CD4-positive, alpha-beta T cell treated with Interleukin-6 for 4 hours (primary cell): ENCODE measurements at places on chromosomes 5 and 9.

- no peak for DNase-seq
Observed at GRCh38 chr5:132090107-132090506, 16.5 kb downstream of the CSF2 start.

GRCh38 chr5:141484641-141485311 is at the start of gene PCDHGC4:
Gene PCDHGC4 (plus strand): TSS chr5:141485030. CDS start chr5:141485174, 144 bp downstream.
- DNase-seq, result no peak

- no peak for DNase-seq
Observed at GRCh38 chr5:150606476-150606875, 34.0 kb upstream of the SYNPO start.

GRCh38 chr5:28737682-28738081 is 1699.3 kb upstream of the CDH9 start:
- no peak for DNase-seq

DNA sequence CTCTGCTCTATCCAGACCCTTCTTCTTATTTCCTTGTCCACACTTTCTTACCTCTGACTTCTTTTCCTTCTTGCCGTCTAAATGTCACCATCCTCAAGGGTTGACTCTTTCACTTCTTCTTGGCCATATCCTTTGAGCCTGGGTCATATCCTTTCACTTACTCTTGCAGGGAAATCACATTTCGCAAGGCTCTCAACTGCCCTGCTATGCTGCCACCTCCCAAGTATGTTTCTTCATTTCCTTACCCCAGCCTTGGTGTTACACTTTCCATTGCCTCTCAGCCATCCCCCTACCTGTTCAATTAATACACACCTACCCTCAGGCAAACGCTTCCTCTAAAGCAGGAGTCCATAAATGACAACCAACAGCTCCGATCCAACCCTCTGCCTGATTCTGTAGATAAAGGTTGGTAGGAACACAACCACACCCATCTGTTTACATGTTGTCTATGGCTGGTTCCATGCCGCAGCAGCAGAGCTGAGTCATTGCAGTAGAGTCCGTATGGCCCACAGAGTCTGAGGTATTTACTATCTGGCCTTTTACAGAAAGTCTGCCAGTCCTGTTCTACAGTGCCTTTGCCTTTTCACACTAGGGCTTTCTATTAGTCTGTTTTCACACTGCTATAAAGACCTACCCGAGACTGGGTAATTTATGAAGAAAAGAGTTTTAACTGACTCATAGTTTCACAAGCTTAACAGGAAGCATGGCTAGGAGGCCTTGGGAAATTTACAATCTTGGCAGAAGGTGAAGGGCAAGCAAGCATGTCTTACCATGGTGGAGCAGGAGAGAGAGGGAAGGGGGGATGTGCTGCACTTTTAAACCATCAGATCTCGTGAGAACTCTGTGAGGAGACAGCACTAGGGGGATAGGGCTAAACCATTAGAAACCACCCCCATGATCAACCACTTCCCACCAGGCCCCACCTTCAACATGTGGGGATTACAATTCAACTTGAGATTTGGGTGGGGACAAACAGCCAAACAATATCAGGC is 97.9 kb downstream of the SV2C start:
- DNase-seq, result no peak

DNA sequence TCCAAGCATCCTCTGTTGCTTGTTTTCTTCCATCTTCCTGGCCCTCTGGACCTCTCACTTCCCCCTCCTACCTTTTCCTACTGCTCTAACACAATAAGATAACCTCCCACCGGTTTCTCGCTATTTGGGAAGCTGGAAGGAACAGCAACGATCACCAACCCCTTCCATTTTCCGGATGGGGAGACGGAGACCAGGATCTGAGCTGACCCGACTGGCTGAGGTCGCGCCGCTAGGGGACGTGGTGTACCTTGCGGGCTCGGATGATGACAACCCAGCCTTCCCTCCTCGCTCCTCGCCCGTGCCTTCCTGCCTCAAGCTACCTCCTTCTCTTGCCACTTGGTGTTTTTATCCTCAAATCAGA is 1.9 kb downstream of the LPAR1 start:
- no peak for DNase-seq

DNA sequence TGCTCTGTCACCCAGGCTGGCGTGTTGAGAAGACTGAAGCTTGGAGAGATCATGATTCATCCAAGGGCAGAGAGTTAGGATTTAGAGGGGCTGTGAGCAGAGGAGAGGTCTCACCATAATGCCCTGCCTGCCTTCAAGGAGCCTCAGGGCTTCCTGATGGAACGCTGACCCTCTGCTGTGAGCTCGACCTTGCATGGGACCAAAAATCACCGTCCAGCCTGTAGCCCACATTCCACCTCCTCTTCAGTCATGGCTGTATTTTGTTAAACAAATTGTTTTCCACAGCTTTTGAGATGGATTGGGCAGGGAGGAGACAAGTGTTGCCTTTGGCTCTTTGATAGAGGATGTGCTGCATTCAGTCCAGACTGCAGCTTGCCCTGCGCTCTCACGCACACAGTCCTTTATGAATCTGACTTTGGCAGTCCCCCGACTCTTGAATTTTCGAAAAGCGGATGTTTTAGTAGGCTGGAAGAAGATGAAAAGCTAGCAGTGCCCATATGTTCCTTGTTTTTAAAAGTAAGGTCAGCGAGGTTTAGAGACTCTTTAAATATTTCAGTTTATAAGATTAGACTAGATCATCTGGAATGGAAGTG is 79.5 kb downstream of the MVB12B start:
- DNase-seq, result no peak

- DNase-seq, result peak; percentile 47
Observed at GRCh38 chr9:79570448-79571308, 1.1 kb upstream of the TLE4 start.

DNA sequence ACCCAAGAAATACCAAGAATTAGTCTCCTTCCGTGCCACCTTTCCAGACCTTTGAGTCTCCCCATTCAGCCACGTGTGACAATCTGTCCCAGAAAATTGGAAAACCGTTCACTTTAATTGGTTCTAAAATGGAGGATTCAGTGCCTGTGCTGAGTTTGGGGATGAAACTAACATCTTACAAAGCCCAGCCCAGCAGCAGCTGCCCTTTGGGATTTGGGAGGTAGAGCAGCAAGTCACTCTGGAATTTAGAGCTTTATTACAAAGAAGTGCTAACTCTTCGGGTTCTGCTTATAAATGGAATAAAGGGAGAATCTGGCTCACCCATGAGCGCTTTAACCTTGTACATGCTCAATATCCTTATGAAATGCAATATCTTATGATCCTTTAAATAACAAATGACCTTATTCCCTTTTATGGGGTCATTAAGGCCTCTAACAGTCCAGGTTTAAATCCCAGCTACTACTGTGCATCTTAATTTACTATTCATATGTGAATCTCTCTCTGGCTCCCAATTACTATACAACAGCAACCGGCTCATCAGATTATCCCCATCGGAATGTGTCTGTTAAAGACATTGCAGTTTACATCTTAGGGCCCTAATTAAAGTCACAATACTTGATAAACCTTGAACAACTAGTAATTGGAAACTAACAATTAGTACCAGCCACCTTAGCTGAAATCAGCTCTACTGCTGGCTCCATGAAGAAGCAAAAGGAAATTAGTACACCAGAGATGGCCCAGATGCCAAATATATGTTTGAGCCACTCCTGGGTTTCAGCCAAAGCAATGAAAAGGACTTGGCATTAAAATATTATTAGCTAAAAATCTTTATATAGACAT is 271.8 kb upstream of the SMARCA2 start:
- DNase-seq, result no peak

- no peak for DNase-seq
Observed at GRCh38 chr5:113166261-113166660, 189.7 kb downstream of the DCP2 start.

DNA sequence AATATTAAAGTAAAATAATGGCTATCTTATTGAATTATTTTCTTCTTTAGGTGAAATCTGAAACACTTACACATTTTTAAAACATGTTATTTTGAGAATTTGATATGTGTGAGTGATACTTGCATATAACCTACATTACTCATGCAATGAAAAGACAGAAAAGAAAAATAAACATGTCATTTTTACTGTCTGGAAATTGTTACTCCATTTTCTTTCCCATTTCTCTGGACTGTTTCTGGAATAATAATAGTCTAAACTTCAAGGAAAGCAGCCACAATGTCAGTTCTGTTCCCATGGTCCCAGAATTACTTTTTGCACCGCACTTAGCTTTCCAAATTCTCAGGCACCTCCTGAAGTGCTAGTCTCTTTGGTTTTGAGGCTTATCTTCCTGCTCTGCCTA is 145.5 kb downstream of the PRR16 start:
- no peak for DNase-seq

GRCh38 chr5:175813943-175814630 is 57.3 kb upstream of the CPLX2 start:
- no peak for DNase-seq

DNA sequence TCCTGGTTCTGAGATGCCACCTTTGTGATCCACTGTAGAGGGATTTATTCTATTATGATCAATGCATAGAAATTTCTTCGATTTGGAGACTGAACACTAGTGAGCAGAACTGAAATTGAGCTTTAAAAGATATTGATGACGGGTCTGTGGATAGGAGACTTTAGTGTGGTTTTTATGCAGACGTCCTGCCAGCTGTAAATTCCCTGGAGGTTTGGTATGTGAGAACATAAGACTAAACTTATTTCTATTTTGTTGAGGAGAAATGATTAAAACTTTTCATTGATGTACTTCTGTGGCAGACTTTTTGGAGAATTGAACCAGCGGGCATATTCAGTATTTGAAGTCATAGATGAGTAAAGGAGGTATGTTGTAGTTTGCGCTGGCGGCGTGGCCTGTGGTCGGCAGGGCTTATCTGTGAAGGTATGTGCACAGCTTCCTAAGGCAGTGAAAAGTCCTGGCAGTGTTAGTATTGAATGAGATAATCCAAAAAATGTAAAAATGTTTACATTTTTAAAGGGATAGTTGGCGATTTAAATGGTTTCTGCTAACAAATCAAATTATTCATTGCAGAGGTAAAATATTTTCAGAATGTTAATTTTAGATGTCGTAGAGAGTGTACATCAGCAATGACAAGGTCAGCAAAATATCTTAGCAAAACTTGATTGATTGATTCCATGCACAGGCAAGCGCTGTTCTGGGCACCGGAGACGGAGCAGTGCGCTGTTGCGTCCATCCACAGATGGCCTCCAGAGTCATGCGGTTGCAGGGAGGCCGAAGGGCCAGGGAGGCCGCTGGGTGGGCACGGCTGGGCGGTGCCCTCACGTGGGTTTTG is 20.4 kb downstream of the TENT4A start:
- no peak for DNase-seq

GRCh38 chr5:61472172-61472958 is 140.3 kb downstream of the ZSWIM6 start:
- no peak for DNase-seq

DNA sequence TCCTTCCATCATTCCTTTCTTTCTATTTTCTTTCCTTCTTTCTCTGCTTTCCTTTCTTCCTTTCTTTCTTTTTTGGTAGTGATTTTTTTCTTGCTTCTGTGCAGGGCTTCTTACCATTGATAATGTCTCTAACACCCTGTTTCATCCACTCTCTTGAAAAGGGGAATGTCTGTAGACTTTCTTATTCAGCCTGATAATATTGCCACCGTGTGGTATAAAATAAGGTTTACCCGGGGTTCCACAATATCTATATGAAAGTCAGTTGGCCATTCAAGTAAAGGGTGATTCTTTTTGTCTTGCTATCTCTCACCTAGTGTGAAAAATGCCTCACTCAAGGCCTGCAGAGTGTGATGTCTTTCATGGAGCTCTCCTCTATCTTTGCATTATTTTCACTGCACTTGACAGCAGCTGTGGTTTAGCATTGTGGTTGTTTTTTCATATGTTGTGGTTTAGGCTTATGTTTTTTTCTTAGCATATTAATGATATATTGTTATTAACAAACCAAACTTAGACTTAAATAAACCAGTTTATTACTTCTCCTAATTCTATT is 153.9 kb downstream of the CSNK1G3 start:
- DNase-seq, result no peak

DNA sequence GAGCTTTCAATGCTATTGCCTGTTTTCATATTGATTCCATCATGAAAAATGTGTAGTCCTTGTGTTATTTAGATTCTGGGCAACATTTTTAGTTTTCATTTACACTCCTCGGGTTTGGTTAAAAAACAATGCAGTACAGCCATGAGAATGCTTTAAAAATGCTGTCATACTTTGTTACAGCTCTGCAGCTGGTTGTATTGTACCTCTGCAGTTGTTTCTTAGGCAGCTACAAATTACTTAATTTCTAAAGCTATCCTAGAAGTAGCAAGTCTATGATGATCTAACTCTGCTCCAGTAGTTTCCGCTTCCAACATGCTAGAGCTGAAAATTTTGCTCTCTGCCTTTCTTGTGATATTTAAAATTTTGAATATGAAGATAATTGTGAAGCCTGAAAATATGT is 20.2 kb downstream of the SNX18 start:
- DNase-seq, result no peak

- no peak for DNase-seq
Observed at GRCh38 chr5:430214-430925, 12.6 kb upstream of the EXOC3 start.

DNA sequence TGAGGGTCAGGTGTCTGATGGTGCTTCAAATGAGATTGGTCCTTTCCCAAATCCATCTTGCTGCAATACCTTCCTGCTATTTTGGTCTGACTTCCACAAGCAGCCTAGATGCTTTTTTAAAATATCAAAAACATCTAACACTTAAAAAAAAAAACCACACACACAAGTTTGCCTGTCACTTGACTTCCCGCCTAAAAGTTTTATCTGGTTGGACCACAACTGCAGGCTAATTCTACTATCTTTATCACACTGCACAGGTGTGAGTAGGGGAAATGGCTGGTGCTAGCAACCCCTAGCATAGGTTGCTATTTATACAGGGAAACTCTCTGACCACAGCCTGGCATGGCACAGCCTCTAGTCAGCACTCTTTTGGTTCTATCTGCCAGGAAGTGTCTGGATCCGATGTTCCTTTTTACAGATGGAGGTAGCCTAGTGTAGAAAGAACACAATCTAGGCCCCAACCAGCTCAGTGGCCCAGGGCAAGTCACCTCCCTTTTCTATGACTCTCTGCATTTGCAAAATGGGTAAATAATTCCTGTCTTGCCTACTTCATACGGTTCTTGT is at the start of gene HEMGN:
Gene HEMGN, minus strand, starts transcription at position 92 of the 564 bp plus-strand sequence. Its CDS starts 36 bp downstream, at position 56.
- DNase-seq, result peak; percentile 52

DNA sequence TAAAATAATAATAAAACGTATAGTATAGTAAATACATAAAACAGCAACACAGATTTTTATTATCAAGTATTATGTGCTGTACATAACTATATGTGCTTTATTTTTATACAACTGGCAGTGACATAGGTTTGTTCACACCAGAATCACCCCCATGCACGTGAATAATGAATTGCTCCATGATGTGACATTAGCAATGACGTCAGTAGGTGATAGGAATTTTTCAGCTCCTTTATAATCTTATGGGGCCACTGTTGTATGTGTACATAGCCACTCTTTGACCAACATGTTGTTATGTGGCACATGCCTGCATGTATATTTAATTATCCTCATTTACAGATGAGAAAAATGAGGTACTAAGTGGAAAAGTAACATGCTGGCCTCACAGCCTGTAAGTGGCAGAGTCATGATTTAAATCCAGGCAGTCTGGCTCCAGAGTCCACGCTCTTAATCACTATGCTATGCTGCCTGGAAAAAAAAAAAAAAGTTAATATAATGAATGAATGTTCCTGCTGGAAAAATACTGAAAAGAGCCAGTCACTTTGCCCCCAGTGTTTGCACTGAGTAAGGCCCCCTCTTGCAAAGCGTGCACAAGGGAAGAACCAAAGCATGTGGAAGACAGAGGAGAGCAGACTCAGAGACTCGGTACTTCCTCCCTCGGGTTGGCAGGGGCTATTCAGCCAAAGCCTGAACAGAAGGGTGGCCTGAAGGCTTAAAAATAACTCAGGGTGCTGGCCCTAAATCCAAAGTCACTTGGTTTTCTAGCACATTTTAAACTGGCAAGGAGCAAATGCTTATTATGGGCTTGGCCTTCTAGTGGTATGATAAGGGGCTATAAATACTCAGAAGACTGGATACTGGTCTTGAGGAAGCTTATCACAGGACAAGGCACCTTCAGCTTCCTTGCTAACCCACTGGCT is 206.8 kb downstream of the GLIS3 start:
- DNase-seq, result no peak
